HepG2 (cell line): ENCODE measurements at places on chromosomes 11 and 22. TPM values are rescaled to one million over a fixed set of nuclear protein-coding genes. Genes with fewer than 3 reads are reported as not detected.

DNA sequence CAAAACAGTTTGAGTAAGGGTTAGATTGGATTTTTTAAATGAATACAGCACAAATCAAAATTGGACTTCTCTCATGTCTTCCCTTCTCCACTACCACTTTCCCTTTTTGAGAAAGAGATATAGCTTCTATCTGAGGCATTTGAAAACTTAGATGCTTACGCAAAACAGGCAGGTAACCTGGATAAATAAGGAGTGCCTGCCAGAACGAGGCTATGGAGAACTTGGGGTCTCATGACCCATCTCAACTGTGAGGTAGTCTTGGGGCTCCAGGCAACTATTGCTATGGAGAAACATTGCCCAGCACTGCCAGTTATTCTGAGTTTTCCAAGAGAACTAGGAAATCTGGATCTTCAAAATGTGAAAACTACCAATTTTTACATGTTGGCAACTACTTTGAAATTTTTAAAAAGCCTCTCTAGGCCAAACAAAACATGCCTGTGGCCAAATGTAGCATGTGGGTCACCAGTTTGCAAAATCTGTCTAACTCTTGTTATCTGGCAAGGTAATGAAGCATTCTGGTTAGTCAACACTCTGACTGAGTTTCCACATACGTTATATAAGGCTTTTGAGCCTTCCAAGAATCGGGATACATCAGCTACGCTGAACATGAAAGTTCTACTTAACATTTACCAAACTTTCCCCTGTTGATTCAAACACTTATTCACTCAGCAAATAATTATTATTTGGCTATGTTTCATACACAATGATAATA, 752.7 kb downstream of the KCNA4 start:
- no peak for DNase-seq

GRCh38 chr22:27157666-27158370, 500.4 kb downstream of the MIAT start:
- no peak for DNase-seq

DNA sequence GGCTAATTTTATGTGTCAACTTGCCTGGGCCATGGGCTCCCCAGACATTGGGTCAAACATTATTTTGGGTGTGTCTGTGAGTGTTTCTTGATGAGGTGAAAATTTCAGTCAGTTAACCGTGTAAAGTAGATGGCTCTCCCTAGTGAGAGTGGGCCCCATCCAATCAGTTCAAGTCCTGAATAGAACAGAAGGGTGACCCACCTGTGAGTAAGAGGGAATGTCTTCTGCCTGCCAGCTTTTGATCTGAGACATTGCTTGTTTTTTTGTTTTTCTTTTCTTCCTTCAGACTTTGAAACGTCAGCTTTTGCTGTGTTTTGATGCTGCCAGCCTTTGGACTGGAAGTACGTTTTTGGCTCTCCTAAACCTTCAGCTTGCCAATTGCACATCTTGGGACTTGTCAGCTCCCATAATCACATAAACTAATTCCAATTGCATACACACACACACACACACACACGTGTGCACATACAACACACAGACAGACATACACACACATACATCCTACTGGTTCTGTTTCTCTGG, 300.1 kb downstream of the CNTN5 start:
- DNase-seq = no peak

GRCh38 chr11:44787981-44788380, 61.2 kb downstream of the TSPAN18 start:
- DNase-seq = no peak

RAB6A gene
- polyA plus RNA-seq = 92.0 and 121 TPM in 2 replicates

RAB39A gene
- polyA plus RNA-seq = not detected in 2 replicates

DEUP1 gene
- polyA plus RNA-seq = not detected in 2 replicates
